Stimulated activated CD8-positive, alpha-beta memory T cell treated with anti-CD3 and anti-CD28 coated beads, Interleukin-7, amount 100 ng/mL, for 1 hour (primary cell): ENCODE measurements at places on chromosomes 4 and X.

DNA sequence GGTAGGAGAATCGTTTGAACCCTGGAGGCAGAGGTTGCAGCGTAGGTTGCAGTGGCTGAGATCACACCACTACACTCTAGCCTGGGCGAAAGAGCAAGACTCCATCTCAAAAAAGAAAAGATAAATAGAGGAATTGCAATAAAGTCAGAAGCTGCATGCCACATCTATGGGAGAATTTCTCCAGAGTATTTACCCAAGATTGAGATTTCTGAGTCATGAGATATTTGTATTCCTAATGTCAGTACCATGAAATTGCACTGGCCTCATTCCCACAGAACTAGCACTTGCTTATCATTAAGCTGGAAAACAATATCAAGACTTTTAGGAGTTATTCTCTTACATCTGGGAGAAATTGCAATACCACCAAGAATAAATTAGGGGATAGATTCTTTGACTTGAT, 37.4 kb downstream of the ASIC5 start:
- no peak for DNase-seq

GRCh38 chrX:65451663-65452062, 82.9 kb downstream of the LAS1L start:
- no peak for DNase-seq

DNA sequence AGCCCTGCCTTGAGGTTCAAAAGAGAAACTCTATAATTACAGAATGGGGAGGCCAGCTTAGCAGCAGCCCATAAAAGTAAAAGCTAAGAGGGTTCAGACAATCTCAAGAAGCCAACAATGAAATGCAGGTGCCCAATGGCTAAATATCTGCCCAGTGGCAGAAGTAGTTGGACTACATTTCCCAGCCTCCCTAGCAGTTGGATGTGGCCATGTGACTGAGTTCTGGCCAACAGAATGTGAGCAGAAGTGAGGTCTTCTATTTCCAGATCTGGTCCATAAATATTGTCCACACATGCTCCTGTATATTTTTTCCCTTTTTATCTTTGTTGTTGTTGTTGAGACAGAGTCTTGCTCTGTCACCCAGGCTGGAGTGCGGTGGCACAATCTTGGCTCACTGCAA, 127.9 kb upstream of the NHS start:
- DNase-seq = no peak

DNA sequence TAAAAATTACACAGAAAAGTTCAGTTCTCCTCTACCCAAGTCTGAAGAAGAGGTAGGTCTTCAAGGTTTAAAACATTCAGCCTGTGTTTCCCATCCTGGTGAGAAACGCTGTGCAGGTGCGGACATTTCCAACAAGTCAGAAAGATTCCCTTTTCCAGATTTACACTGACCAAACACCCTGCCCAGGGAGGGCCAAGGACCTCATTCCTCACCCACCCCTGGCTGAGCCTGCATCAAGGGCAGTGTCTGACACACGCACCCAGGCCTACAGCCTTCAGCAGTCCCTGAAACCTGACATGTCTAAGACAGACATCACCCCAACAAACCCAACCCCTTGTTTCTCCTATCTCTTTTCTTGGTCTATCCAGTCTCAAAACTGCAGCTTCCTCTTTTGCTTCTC, 105.9 kb downstream of the APBB2 start:
- DNase-seq = no peak

DNA sequence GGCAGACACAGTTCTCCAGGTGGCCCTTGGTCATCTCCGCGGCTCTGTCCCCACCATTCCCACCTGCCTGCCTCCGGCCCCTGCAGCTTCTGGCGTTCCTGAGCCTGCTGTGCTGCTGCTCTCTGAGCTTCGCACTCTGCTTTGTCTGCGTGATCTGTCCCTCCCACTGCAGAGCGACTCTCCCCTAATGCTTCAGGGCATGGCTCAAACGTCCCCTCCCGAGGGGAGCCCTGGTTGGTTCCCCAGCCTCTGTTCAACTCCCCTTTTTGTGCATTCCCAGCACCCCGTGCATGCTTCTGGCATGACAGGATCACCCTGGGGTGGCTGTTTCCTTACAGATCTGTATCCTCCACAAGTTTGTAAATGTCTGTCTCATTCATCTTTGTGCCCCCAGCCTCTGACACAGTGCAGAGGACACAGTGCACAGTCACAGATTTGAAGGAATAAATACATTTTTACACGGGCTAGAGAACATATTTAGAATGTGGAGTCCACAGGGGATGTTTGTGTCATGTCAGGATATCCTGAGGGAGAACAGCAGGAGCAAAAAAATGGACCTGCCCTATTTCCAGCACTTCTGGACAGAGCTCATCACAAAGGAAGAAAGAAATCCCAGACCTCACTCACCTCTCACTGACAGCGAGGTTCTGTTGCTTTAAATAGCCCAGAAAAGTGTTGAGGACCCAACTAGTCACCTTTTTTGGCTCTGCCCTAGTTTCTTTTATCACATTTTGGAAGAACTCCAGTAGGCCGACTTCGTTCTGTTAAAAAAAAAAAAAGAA, 72.6 kb downstream of the GATB start:
- no peak for DNase-seq

DNA sequence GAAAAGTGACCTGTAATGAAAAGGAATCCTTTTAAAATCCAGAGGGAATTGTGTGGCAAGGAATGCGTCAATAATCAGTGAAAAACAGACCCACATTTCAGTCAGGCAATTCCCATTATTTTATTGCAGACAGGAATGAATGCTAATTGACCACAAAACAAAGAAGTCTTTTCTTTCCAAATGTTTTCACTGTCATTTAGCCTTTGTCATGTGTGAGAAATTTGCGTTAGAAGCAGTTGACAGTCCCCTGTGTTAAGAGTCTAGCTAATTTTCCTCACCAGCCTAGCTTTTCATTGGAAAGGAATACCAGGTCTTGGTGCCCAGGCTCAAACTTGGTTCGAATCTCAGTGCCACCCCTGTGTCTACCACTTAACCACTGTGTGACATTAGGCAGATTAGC, 83.4 kb downstream of the KIT start:
- no peak for DNase-seq

DNA sequence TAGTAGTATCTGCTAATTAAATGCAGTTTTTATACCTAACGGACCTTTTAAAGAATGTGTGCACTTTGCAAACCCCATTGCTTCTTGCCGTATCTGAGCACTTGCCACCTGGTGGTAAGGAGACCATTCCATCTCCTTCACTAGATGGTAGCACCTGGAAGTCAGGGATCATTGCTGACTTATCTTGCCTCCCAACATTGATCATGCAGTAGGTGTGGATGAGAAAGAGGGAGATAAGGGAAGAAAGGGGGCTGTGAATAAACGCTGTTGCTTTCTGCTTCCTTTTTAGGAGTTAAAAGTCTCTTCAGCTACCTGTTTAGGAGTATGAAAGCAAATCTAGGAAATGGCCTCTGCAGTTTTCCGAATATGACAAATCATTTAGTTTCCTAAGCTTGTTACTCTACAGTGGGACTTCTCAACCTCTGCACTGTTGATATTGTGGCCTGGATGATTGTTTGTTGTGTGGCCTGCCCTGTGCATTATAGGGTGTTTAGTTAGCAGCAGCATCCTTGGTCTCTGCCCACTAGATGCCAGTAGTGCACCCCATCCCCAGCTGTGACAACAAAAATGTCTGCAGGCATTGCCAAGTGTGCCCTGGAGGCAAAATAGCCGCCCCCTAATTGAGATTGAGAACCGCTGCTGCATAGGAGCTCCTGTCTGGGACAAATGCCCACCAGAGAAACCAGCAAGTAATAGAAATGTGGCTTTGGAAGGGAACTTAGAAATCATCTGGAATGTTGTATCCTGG, 38.8 kb downstream of the GAB1 start:
- no peak for DNase-seq

DNA sequence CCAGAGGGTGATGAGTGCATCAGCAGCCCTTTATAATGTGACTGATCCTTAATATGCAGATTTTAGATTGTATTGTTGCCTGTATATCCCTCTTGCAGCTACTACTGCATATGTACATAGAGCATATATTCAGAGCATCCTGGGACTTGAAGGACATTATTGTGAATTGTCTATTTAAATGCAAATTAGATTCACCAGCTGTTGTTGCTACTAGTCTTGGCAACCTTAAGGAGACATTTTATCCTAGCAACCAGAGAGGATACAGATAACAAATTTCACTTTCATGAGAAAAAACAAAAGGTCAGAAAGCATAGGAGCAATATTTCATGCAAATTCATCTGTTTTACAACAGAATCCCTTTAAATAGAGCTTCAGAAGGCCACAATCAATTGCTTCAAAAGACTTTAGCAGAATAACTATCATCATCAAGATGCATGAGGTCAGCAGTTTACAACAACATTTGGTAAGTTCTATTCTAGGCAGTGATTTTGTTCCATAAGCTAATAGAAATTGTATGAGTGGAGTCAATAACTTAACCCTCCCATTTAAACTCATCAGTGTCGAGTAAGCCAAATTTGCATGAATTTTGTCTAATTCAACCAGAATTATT, 148.6 kb downstream of the GC start:
- no peak for DNase-seq

DNA sequence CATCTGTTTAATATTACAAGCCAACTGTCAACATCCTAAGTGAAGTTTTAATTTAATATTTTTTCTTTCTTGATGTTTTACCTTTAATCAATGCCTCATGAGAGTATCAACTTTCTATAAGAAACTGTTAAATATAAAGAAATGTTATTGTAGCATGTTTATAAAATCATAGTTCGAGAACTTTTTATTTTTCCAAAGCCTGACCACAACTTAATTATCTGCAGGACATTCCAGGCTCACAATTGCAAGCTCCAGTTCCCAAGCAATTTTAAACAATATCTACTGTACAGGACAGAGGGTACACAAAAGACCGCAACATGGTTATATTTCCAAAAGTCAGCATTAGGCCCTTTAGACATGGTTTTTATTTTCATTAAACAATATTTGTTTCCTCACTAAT, 20.1 kb downstream of the STX18 start:
- DNase-seq = no peak

DNA sequence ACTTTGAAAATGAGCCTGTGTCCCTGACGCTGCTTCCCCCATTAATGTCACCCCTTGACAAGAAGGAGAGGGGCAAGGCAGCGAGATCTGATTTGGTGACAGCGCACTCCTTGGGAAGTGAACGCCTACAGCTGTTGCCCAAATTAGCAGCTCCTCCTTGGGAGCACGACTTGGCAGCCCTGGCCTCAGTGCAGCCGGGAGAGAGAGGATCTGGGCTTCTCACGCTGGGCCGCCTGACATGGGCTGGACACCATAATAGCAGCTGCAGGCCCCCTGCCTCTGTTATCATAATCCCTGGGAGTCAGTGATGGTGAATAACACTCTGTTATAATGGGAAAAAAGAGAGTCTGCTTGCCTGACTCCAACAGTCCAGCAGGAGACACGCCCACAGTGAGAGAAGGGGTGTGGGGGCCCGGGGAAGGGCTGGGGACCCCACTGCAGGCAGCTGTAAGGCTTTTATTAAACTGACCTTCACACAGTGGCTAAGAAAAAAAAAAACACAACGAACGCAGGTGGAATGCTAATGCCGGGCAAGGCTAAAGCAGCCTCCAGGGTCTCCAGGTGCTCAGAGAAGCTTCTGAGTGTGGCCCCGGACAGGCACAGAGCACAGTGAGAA, 73.3 kb downstream of the PSAPL1 start:
- DNase-seq = no peak

GRCh38 chrX:42499620-42500019, 278.3 kb downstream of the PPP1R2C start:
- no peak for DNase-seq

DNA sequence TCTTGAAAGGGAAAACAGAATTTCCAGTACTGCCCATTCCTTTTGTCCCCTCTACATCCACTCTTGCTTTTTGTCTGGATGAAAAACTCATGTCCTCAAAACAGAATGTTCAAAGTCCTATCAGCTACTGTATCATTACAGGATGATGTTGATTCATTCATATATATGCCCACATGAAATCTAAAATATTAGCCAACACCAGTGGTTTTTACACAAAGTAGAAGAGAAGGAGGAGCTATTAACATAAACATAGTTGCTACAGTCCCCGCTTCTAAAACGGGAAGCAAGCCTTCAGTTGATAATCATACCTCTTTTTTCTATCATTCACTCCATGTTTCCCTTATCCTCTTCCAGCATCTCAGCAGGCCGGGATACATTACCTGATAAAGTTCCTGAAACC, 7.7 kb upstream of the THOC2 start:
- no peak for DNase-seq

- no peak for DNase-seq
Observed at GRCh38 chr4:182478475-182478874, 235.3 kb downstream of the TENM3 start.

- no peak for DNase-seq
Observed at GRCh38 chr4:1571165-1572009, 112.7 kb downstream of the FAM53A start.

- no peak for DNase-seq
Observed at GRCh38 chr4:8553991-8554405, 26.2 kb upstream of the GPR78 start.

DNA sequence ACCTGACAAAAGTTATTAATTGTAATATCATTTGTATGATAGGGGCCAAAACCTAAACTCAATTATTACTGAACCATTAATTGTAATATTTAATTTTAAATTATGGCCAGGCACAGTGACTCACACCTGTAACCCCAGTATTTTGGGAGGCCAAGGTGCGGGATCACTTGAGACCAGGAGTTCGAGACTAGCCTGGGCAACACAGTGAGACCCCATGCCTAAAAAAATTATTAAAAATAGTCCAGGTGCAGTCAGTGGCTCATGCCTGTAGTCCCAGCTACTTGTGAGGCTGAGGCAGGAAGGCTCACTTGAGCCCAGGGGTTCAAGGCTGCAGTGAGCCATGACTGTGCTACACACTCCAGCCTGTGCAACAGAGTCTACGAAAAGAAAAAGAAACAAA, 18.0 kb downstream of the PPAT start:
- DNase-seq = no peak

DNA sequence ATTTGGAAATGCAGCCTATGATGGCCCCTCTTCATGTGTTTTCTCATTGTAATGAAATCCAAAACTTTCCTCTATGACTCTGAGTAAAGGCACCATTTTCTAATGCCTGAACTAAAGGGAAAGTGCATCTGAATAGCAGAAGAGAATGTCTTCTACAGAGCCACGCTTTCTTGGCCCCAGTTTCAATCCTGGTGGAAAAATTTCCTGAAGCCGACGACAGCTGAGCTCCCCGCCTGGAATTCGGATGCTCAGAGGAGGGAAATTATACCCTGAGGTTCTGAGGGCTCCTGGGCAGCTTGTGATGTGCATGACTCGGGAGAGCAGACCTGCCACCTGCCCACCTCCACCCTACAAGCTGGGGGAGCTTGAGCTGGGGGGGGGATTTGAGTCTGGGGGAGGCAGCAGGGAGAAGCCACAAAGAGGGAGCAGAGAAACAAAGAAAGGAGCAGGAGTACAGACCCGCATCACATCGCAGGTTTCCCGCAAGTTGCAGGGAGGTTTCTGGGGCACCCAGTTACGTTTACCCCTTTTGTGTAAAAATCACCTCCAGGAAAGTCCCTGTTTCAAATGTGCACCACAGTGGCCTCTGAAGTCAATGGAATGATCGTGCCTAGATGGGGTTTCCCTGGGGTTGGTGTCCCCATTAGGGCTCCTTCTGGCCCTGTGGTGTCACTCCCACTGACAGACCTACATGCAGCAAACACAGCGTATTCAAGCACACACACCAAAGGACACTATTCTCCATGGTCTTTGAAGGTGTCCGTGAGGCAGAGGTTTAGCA, 145.6 kb upstream of the RBPJ start:
- no peak for DNase-seq
